ENCODE measurements at places on chromosomes 11 and 22.

DNA sequence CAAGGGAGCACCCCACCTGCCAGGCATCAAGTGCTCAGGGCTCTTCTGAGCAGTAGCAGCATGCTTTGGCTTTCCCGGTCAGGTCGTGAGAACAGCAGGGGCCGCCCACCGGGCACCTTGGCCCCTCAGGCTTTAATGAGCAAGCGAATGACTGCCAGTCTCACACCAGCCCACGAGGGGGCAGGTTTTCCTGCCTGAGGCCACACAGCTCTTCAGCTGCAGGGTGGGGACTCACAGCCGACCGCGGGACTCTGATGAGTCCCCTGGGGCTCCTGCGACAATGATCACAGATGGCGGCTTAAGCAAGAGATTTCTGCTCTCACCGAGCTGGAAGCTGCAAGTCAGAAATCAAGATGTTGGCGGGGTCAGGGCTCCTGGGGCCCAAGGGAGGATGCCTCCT is 14.3 kb upstream of the FGF19 start:
- no peak for DNase-seq

GRCh38 chr11:111018566-111018965 is 227.0 kb upstream of the POU2AF2 start:
- no peak for DNase-seq

- no peak for DNase-seq
Measured at GRCh38 chr22:21447694-21448402, 19.3 kb upstream of the TMEM191C start.

- DNase-seq, result no peak
Measured at GRCh38 chr22:27133681-27134314, 476.4 kb downstream of the MIAT start.

Data from CD8-positive, alpha-beta memory T cell (primary cell).